ENCODE measurements at places on chromosomes 2 and 18.

GRCh38 chr18:5520464-5520863 is 23.3 kb downstream of the EPB41L3 start:
- no peak for DNase-seq

DNA sequence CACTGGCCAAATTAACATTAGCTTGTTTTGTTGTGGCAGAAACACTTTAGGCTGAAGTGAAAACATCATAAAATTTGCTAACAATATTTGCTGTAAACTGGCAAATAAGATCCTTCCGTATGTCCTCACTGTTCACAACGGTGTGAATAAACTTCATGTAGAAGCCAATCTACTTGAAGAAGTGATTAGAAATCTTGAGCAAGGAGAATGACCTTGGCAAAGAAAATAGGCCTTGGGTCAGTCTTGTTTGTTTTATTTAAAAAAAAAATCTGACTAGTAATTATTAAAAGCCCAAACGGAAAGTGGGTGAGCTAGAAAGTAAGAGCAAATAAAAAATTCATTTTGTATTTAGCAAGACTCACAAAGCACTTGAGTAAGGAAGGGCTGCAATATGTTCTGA is 197.0 kb downstream of the CPS1 start:
- DNase-seq: no peak

DNA sequence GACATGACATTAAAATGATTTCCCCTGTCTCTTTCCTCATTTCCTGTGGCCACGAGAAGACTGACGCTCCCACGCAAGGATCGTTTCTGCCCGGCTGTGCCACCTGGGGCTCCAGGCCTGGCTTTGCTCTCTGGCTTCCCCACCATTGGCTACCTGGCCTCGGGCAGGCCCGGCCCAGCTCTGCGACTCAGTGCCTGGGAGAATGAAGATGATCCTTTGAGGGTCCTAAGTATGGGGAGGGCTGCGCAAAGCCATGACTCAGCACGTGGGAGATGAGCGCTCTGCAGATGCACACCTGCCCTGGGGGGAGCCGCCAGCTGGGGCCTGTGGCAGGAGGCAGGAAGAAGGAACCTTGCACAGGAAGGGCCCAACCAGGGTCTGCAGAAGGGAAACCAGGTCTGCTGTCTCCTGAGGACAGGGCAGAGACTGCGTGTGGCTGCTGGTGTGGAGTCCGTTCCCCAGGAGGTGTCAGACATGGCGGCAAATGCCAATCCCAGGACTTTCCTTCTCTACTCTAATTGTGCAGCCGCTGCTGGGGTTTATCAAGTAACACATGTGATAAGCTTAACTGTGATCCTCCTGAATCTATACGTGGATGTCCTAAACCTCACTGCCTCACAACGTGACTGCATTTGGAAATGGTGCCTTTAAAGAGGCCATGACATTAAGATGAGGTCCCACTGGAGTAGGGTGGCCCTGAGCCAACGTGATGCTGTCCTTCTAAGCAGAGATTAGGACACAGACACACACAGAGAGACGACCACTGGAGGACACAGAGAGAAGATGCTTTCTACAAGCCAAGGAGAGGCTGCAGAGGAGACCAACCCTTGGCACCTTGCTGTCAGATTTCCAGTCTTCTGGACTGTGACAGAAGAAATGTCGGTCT is 32.9 kb downstream of the MBP start:
- DNase-seq: no peak

GRCh38 chr2:12979066-12979465 is 262.3 kb downstream of the TRIB2 start:
- no peak for DNase-seq

GRCh38 chr2:99780276-99780675 is 290.5 kb upstream of the REV1 start:
- no peak for DNase-seq

- no peak for DNase-seq
Observed at GRCh38 chr2:161161074-161161706, 962 bp downstream of the TANK start.

DNA sequence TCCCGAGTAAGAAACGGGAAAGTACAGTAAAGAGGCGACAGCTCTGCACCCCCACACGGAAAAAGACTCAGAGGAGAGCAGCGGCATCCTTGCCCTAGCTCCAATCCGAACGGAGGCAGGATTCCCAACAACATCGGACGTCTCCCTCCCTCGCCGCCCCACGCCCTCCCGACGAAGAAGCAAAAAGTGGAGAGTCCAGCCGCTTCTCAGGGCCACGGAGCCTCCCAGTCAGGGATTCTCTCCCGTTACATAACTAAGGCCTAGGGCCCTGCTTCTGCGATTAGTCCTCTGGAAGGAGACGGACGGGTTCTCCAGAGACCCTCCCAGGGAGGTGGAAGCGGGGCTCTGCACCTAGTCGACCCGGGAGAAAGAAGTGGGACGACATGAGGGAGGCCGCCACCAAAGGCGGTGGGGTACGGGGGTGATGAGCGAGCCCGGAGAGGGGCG is 587 bp downstream of the SUMO1 start:
- DNase-seq: no peak

DNA sequence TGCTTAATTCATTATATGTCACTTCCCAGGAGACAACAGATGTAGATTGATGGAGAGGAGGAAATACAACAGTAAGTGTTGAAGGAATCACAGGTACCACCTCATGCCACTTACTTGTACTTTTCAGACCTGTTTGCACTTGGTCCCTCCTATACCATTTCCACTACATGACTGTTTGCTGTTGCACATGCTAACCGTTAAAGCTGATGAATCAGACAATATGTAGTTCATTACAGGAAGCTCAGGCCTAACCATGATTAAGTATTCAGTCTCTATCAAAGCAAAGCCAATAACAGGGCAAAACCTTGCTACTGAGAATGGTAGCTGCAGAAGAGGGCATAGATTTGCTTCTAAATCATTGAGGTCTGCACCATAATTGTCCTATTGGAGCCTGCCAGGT is 30.2 kb upstream of the GRP start:
- DNase-seq: no peak

DNA sequence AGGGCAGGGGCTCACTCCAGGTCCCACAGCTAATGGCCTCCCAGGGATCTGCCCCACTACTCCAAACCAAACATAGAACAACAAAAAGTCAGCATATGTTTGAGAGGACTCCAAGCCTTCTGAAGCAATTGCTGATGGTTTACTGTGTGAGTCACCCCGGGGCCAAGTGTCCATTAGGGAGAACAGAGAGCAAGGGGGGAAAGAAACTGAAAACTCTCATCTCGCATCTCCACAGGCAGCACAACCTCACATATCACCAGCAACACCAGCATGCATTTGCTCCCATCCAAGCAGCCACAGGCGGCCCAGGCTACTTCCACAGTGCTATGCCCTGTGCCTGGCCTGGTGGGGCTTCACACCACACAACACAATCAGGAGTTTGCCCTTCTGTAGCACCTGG is 39.1 kb downstream of the CYRIA start:
- DNase-seq: no peak

DNA sequence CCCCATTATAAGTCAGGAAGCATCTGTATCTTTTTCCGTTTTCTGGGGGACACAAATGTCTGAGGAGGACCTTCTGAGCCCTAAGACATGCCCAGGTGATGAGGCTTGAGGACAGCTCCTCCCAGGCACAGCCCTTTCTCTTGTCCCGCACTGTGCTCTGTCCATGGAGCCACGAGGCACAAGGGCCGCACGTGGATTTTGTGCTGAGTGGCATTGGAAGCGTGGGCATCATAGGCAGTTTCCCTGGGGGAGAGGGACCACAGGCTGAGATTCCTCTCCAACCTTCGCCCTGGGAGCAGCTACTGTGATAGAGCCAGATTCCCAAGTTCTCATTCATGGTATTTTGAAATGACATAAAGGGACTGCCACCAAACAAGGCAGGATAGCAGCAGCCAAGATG is 139.9 kb downstream of the SH3RF3 start:
- no peak for DNase-seq

DNA sequence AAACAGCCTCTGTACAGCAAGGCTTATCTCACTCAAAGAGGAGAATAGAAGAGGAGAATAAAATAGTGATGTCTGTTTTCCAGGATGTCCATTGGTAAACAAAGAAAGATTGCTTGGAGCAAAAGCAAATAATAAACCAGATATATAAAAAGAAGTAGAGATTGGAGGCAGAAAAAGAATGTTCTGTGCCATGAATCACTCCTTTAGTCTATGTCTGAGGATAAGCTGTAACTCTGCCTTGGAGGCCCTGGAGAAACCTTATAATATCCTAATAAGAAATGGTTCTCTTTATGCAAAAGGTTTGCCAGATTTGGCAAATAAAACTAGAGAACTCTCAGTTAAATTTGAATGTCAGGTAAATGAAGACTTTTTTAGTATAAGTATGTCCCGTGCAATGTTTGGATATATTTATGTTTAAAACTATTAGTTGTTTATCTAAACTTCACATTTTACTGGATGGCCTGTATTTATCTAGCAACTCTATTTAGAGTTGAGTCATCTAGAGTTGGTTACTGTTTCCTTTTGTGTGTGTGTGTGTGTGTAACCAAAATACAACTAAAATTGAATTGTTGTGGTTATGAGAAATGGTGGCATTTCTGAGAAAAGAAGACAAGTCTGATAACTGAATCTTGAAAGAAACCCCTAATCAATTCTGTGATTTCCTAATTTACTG is 510.3 kb upstream of the SETBP1 start:
- DNase-seq: no peak

DNA sequence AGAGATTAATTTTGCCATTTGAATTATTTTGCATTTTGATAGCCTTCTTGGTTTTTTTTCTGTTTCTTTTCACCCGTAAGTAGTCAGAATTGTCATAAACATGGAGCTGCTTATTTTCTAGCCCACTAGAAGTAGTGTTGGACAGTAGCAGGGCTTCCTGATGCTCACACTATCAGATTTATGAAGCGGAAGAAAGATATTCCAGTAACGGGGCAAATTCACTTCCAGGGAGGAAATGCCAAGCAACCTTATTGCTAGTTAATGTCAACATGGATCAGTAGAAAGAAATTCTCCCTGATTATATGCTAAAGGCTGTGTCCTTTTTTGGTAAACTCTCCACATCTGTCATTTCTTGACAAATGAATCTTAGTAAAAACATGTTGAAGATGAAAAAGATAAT is 19.2 kb upstream of the ADAM23 start:
- DNase-seq: no peak

DNA sequence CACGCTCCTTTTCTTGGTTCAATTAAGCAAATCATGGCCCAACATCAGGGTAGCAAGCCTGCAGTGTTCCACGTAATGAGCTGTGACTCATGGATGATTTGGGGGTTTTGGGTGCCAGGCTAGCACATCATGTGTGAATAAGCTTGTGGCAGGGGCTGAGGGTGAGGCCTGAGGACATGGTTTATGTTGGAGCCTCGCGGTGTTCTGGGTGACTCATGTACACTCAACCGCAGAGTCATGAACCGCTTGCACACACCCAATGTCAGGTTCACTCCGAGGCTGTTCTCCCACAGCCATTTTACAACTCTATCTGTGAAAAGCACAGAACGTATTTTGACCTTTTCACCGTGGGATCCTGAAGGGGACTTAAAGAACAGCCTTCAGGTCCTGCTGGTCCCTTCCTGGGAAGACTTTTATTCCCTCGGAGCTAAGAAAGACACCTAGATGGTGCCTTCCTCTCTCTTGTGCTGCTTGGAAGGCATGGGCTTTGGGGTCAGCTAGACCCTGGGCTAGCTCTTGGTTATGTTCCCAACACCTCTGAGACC is 139.9 kb upstream of the ZEB2 start:
- DNase-seq: peak; percentile 96

DNA sequence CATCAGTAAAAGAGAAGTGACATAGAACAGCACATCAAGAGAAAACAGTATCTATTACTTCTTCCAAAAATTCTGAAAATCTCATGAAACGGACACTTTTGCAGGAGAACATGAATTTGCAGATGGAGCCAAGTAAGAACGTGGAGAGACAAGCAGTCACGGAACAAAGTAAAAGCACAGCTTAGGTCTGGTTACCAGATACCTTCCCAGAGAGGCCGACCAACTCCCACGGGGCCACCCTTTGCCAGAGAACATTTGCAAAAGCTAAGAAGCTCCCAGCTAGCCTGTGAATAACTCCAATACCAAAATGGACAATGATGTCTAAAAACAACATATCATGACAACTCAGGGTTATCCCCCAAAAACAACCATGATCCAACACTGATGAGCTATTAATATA is 38.9 kb downstream of the THAP4 start:
- no peak for DNase-seq

GRCh38 chr2:160489111-160489510 is 4.5 kb downstream of the RBMS1 start:
- no peak for DNase-seq

- DNase-seq: no peak
Observed at GRCh38 chr2:123723706-123724105, 301.4 kb upstream of the CNTNAP5 start.

- no peak for DNase-seq
Observed at GRCh38 chr2:79862756-79863155, 349.9 kb downstream of the CTNNA2 start.

DNA sequence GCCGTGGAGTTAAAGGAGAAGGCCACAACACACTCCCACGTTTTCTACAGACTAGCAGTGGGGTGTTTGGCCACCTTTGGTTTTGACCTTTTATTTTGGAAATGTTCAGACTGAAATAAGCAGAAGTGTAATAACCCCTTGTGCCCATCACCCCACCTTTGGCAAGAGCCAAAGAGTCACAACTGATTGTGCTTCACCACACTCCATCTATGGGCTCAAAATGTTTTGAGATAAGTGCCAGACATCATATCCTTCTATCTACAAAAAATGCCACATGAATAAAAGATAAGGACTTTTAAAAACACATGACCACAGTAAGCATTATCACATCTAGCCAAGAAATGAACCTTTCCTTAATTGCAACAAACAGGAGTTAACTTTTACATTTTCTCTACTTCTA is 9.9 kb upstream of the GPR35 start:
- no peak for DNase-seq

Data from non-pigmented ciliary epithelial cell (primary cell).